Activated naive CD8-positive, alpha-beta T cell treated with anti-CD3 and anti-CD28 coated beads, Interleukin-2, amount 50 U/mL, for 16 hours (primary cell): ENCODE measurements at places on chromosomes 4 and X.

- no peak for DNase-seq
Measured at GRCh38 chrX:3340016-3340415, 6.4 kb downstream of the MXRA5 start.

DNA sequence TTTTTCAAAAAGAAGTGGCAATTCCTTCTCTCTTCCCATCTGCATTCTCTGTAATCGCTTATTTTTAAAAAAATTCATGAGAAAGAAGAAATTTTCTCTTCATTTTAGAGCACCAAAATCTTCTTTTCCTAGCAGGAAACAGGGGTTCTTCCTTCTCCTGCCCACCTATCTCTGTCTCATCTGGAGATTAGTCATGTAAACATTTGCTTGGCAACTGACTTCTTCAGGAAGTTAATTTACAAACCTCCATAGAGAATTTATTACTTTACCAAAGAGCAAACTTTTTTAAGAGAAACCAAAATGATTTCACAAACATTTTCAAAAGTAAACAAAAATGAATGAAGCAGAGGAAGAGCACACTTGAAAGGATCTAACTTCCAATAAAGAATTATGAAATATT is 13.5 kb downstream of the TTC29 start:
- no peak for DNase-seq

GRCh38 chr4:39312816-39313215 is 53.3 kb downstream of the RFC1 start:
- DNase-seq: no peak

GRCh38 chr4:107935246-107935645 is 3.9 kb downstream of the CYP2U1 start:
- no peak for DNase-seq

- no peak for DNase-seq
Measured at GRCh38 chr4:83947830-83948193, 411.9 kb downstream of the GPAT3 start.

- DNase-seq: no peak
Measured at GRCh38 chrX:39653691-39654090, 444.1 kb downstream of the BCOR start.

- DNase-seq: no peak
Measured at GRCh38 chr4:39255871-39256270, 73.5 kb downstream of the WDR19 start.

DNA sequence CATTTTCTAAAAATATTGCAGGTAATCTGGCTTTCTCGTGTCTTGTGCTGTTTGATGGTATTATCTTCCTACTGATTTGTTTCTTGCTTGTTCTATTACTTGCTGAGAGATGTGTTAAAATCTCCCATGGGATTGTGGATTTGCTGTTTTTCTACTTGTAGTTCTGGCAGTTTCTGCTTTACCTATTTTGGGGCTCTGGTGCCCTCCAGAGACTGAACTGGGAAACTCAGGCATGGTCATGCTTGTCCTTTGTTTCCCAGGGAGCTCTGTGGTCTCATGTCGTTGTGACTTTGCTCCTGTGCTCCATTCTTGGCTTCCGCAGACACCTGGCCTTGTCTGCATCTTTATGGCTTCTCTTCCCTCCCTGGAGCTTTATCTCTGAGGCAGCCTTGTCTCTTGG is 39.5 kb downstream of the NSD2 start:
- no peak for DNase-seq

DNA sequence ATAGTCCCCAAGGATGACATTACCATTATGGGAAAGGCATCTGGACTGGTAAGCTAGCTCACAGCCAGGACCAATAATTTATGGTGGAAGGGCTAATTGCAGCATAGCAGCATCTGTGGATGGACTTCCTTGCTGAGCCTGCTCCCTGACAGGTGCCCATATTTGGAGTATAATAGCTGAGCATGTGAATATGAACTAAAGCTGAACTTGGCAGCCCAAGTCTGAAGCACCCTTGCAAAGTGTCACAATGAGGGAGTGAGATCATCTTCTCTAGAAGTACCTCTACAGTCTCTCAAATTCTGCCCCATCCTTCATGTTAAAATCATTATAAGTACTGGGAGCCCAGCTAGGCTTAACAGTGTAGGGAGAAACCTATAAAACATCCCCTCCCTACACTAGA is 128.2 kb upstream of the INPP4B start:
- DNase-seq: no peak

- no peak for DNase-seq
Measured at GRCh38 chrX:94937491-94937890, 1263.5 kb downstream of the FAM133A start.

GRCh38 chrX:54045563-54046228 is 1.4 kb upstream of the PHF8 start:
- DNase-seq: no peak
